AML-193 (cell line): ENCODE measurements at places on chromosomes 3 and 15.

- DNase-seq, result no peak
Measured at GRCh38 chr3:127089486-127090145, 103.3 kb upstream of the PRR23E start.

GRCh38 chr3:143605233-143605950 is 242.9 kb downstream of the SLC9A9 start:
- no peak for DNase-seq

DNA sequence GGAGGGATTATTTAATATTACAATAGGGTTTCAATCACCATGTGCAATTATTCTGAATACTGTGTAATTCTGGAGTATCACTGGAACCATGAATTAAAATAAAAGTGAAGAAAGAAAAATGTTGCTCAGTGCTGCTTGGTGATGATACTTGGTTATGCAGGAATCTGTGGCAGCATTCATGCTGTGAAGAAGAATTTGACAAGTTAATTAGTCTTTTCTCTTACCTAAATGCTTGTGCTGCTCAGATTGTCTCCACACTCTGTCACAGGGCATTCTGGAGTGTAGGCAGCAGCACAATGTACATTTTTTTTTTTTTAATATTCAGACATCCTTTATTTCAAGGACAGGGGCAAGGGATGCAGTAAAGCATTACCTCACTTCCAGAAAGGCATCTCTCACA is 749.3 kb upstream of the CADM2 start:
- DNase-seq, result no peak

- no peak for DNase-seq
Measured at GRCh38 chr3:38689346-38689745, 39.9 kb upstream of the SCN5A start.

- DNase-seq, result no peak
Measured at GRCh38 chr3:100024520-100025303, 89.6 kb downstream of the FILIP1L start.

DNA sequence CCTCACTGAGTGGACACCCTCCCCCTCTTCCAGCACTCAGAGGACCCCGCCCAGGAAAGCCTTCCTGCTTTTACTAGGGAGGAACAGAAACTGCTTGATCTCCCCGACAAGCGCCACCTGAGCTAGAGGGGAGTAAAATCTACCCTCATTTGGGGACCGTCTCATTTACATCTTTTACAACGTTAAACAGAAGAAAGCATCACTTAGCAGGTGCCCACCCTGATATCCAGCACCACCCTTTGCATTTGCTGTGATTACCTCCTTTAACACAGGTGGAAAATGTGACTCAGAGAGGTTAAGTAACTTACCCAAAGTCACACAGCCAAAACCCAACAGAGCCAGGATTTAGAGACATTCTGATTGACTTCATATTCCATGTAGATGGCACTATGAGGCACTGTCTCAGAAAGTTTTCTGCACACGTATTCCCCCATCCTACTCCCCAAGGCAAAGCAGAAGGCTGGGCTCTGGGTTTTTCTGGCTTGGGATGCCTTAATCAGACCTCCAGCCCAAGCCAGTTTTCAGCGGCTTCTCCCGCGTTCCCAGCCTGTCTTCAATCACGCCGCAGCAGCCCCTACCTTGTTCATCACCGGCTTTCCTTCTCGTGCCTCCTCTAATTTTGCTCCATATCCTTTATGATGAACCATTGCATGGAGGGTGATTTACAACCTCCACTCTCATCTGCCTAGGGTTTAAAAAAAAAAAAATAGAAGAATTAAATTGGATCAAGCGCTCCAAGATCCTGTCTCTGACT is 314.6 kb upstream of the PROK2 start:
- DNase-seq, result no peak

- DNase-seq, result no peak
Measured at GRCh38 chr15:69703532-69704187, 251.0 kb downstream of the RPLP1 start.

- no peak for DNase-seq
Measured at GRCh38 chr3:165390166-165390565, 194.0 kb upstream of the SLITRK3 start.

GRCh38 chr3:175267121-175267531 is 408.0 kb downstream of the NAALADL2 start:
- no peak for DNase-seq

DNA sequence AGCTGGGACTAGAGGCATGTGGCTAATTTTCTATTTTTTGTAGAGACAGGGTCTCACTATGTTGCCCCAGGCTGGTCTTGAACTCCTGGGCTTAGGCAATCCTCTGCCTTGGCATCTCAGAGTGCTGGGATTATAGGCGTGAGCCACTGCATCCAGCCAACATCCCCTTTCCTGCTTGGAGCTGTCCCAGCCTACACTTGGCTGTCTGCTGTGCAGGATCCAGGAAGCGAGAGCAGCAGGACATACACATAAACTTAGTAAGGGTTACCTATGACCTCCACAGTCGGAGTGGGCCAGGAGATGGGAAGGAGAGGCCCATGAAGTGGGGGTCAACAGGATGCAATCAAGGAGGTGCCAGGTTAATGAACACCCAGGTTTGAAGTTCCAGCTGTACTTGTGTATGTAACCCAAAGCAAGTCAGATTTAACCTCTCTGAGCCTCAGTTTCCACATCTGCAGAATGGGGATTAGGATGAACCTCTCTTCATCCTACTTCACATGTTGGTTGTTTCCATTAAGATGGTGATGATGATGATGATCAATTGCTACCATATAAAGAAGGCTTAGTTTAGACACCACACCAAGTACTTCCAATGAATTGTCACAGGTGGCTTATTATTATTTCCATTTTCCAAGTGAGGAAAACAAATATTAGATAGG is 69.5 kb upstream of the OXTR start:
- no peak for DNase-seq

GRCh38 chr3:53518495-53518981 is 24.1 kb downstream of the CACNA1D start:
- DNase-seq, result peak; percentile 16

DNA sequence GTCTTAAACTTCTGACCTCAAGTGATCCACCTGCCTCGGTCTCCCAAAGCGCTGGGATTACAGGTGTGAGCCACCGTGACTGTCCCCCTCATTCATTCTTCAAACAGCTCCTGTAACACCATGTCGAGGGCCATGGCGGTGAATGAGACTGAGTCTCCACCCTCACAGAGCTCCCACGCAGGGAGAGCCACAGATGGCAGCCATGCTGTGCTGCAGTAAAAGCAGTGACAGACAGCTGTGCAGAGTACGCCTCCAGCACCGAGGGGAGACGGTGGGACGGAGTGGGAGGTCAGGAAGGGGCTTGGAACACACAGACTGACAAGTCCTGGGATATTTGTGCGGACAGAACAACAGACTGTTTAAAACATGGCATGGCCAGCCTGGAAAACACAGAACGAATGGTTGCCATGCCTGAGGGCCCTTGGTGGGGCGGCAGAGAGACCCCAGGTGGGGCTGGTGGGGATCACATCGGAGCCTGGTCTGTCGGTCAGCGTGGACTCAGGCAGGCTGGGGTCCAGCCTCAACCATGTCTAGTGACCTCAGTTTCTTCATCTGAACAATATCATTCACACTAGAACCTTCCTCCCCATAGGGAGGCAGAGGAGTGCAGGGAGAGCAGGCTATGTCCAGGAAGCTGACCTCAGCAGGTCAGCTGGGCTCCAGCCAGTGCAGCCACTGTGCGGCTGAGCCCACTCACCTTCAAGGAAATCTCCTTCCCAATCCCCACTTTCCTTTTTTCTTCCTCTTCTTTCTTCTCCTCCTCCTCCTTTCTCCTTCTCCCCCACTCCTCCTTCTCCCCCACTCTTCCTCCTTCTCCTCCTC is 20.6 kb upstream of the LCTL start:
- DNase-seq, result no peak

DNA sequence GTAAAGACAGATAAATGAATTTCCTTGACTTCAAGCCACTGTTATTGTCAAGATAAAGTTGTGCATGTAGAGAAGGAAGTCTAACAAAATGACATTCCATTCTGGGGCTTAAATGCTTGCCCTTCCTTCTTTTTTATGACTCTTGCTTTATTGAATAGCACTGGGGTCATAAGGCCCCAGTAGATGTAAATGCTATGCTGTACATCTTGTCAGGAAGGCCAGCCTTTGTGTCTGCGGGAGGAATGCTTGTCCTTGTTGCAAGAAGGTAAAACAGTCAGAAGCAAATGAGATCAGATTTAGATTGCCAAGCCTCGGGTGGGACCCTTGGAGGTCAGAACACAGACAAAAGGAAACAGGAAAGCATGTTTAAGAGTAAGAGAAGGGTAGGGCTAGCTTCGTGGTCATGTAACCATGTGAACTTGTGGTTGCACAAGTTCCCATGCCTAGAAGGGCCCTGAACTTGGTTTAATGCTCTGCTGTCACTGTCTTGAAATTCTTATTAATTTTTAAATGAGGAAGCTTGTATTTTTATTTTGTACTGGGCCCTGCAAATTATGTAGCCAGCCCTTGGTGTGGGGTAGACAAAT is 81.5 kb downstream of the PPM1L start:
- peak; percentile 92 for DNase-seq

- no peak for DNase-seq
Measured at GRCh38 chr15:61480295-61480694, 251.2 kb upstream of the RORA start.

DNA sequence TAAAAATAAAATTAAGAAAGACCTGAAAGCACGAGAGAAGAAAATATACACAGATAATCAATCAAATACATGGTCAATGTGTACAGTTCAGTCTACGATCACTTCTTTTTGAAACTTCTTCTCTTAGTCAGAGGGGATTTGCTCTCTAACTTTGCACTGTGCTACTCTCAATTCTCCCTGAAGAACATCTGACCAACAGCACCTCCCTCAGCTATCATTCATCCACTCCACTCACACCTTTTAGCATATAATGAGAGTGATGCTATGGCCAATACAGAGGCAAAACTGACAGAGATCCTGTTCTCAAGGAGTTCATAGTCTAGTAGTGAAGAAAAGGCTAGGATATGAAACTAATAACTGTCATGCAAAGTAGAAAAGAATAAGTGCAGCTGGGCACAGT is 45.9 kb downstream of the P3H2 start:
- DNase-seq, result no peak

- DNase-seq, result no peak
Measured at GRCh38 chr3:8555725-8556472, 54.3 kb downstream of the LMCD1 start.

DNA sequence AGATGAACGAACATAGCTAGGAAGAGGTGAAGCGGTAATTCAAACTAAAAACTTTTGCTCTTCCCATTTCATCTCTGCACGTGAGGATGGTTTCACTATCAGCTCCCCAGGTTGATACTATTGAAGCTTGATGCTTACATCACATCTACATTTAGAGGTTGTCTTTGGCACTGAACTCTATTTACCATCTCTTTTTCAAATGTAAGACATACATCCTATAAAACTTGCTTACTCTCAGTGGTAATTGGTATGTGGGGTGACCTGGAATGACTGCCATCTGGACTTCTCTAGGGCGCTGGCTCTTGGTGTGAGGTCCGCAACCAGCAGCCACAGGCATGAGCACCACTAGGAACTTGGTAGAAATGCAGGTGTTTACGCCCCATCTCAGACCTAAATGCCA is 118.1 kb downstream of the AKAP13 start:
- DNase-seq, result no peak

DNA sequence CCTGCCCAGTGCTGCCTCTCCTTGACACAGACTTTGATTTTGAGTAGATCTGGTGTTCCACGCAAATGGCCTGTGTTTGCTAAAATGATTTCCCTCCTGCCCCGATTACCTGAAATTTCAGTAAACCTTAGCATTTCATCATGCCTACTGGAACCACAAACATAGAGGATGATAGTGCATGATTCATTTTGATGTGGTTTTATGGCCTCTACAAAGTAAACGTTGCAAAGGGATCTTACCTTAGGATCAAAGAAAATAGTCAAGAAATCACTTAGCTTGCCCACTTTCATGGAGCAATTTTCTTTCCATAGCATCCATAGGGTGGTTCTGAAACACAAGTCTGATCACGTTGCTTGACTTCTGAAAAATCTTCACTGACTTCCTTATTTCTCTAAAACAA is 524.6 kb upstream of the ATP11B start:
- DNase-seq, result no peak

DNA sequence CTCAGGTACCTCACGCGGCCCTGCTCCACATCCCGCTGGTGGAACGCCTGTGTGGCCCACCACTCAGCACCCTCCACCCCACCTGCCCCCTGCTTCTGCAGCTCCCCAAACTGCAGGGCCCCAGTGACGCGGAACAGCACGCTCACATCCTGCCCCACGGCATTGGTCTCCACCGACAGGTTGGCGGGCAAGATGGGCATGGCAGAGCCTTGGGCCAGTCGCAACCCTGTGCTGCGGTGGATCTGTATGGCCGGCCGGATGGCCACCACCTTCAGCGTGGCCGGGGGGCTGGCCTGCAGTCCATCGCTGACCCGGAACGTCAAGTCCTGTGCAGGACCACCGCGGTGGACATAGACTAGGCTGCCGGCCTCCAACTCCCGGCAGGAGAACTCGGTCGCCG is 23.8 kb downstream of the CSPG4 start:
- no peak for DNase-seq

DNA sequence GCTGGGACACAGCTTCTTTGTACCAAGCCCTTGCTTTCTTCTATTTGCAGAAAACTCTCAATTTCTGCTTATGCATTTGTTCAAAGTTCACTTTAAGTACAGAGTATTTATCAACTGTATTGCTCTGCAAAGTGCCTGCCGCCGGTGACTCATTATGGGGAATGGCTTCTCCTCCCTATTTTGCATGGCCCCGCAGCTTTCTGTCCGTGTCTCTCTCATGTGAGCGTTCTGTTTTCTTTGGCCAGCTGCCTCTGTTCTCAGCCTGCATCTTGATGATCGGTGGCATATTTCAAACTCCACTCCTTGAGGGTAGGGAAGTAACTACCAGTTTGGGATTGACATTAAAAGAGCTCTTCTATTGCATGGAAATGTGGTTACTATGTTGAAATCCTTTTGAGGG is 28.6 kb upstream of the ST8SIA2 start:
- no peak for DNase-seq

DNA sequence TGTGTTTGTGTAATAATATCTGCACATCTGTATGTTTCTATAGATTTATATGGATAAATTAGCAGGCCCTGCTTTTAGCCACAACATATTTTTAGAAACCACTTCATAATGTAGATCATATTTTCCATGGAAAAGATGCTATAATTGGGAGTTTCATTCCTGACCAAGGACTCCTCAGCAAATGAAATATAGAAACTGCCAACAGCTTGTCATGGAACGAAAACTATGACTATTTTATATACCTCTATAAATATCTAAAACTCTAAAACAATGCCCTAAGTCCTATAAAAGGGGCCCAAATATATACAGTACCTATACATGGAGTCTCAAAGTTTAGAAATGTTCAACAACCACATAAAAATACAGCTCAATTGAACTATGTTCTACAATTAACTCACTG is 27.9 kb downstream of the EID1 start:
- DNase-seq, result no peak

GRCh38 chr3:131082246-131082645 is 55.6 kb downstream of the NEK11 start:
- no peak for DNase-seq

- no peak for DNase-seq
Measured at GRCh38 chr3:175692256-175692655, 833.1 kb downstream of the NAALADL2 start.

DNA sequence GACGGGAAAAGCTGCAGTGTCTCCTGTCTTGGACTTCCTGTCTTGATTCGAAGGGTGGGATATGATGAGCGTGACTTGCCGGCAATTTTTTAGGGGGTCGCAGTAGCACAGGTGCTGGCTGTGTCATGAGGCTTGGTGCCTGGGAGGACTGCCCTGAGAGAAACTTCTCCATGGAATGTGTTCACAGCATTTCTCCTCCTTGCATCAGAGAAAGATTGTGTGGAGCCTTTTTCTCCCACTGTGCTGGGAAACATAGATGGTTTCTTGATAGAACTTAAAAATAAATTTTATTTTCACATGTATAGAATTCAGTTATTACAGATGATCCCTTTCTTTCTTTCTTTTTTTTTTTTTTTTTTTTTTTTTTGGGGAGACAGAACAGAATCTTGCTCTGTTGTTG is 121.4 kb downstream of the KLHL25 start:
- DNase-seq, result no peak
